ENCODE measurements at places on chromosomes 7 and 10.
A peak's percentile ranks its signal among the peaks of the same experiment; 100 is the strongest.

- DNase-seq, result no peak
Measured at GRCh38 chr10:19194866-19195265, 146.3 kb downstream of the MALRD1 start.

GRCh38 chr10:132247943-132248342, 59.8 kb downstream of the STK32C start:
- no peak for DNase-seq

DNA sequence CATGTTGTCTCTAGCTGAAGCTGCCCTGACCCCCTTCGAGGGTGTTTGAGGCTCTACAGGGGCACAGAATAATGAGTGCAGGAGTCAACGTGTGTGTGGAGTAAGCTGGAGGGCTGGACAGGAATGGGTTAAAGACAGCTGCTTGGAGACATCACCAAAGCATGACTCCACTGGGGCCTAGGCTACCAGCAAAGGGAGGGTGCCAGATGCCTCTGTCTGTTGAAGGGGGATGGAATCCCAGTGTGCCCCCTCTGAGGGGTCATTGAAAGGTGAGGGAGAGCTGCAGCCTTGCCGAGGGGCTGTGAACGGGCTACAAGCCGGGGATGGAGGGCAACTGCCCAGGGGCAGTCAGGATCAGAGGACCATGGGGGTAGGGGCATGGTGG, 51.7 kb upstream of the PODXL start:
- no peak for DNase-seq

GRCh38 chr10:3472287-3473051, 299.9 kb upstream of the PITRM1 start:
- no peak for DNase-seq

DNA sequence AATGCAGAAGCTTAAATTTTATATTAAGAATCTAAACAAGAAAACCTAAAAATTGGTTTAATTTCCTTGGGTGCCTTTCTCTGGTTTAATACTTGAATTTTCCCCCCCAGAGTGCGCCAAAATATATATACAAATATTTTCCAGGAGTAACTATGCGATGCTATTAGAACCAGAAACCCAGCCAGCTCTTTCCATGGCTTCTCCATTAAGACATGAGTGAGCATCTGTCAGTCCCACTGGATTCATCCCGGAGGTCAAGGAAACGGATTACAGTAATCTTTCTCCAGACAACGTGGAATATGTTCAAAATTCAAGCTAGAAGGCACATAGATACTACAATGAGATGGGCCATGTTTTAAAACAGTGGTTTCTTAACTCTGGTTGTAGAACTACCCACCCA, 148.8 kb downstream of the TAX1BP1 start:
- DNase-seq, result no peak

- DNase-seq, result no peak
Measured at GRCh38 chr10:84695902-84696301, 367.5 kb downstream of the CCSER2 start.

- DNase-seq, result no peak
Measured at GRCh38 chr7:54546081-54546985, 4.2 kb downstream of the VSTM2A start.

DNA sequence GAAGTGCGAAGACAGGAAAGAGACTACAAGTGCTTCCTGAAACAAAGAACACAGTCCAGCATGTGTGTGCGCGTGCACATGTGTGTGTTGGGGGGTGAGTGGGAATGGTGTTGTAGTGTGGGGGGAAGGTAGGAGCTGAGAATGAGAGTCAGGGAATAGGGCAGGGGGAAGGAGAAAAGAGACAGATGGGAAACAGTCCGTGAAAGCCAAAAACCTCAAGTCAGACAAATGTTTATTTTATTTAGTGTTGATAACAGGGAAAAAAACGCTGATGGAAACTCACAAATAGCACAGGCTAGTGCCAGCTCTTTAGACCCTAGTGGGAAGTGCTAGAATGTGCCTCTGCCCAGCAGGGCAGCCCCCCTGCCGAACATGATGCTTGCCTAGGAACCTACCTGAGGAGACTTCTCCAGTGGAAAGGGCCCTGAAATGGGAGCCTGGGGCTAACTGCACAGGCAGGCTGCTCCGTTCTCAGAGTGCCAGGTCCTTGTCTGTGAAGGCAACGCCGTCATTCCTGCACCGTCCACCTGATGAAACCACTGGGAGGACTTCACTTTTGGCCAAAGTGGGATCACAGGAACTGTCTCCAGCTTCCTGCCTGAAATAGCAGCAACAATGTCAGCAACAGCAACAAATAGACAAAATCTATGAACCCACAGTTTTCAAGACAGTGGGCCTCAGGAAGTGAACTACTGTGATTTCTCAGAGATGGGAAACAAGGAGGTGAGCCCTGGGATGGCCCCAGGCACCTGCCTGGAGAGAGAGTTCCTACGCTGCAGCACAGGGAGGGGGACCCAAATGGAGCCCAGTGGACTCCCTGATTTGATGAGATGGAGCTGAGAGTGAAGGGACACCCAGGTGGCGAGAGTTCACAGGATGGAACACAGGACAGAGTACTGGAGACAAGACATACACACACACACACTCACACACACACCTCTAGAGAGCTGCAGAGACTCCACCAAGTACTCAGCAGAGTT, 379.7 kb downstream of the RPS24 start:
- DNase-seq, result no peak

DNA sequence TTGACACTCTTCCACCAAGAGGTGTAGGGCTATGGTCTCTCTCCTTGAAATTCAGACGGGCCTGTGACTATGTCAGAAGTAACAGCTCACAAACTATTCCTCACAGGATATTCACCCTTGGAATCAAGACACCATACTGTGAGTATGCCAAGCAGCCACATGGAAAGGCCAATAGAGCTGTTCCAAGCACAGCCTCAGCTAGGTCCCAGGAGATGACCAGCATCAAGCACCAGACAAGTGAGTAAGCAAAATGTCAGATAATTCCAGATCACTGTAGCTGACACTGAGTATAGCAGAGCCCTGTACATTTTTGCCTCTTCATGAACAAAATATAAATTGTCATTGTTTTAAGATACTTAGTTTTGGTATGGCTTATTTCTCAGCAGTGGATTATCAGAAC, 88.1 kb upstream of the KCND2 start:
- DNase-seq, result no peak

- peak; percentile 5 for DNase-seq
Measured at GRCh38 chr7:141950806-141951205, 4.0 kb upstream of the CLEC5A start.

- no peak for DNase-seq
Measured at GRCh38 chr7:611281-611810, 91.7 kb upstream of the PDGFA start.

DNA sequence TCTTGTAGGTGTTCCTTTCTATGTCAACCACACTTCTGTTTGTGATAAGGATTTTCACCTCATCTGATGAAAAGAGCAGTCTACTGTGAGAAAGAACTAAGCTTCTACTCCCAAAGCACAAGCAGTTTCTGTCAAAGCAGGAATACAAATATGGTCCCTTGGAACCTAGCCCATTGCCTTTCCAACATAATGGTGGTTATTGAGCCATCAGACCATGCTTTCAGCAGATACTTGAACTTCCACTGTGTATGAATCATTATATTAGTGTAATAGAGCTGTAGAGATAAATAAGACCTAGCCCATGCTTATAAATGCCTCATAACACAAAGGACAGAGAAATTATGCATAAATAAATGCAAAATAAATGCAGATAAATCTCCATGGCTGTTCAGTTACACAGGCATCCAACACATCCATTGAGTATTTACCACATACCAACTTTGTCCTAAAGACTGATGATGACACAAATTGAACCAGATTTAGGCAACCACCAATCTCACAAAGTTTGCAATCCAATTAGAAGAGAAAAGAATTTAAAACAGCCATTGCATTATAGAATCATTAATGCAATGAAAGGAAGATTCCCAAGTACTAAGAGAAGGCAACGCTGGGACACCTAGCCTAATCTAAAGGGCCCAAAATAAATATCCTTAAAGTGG, 729.4 kb upstream of the C7orf33 start:
- DNase-seq, result no peak

- no peak for DNase-seq
Measured at GRCh38 chr10:104032144-104032775, 53.4 kb downstream of the COL17A1 start.

DNA sequence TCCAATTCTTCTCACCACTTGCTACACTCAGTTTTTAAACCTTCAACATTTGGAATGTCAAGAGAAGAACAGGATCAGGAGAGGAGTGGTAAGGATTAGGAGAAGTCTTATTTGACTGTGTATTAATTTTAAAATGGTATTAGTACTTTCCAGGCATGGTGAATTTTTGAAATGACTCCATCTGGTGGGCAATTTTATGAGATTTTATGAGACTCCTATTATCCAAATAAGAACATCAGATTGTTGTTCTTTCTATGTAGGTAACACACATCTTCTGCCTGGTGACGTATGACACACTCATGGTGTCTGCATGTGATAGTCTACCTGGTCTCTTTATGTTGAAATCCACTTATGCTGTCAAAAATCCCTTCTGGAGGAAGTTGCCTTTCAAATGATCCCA, 51.0 kb downstream of the SLC13A1 start:
- DNase-seq, result no peak

DNA sequence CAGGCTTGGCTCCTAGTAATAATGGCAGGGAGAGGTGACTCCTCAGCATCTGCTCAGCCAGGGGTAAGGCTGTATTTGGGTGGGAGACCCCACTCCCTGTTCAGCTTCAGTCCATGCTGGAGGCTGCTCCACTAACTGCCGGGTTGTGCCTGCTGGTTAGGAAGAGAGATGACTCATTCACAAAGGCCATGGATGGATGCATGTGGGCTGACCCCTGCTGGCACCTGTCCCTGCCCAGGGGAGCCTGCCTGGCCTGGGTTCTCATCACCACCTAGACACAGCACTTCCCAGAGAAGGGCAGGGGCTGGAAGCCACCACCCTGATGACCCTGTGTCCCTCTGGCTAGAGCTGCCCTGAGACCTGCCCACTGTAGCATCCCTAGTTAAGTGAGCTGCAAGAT, 59.0 kb downstream of the VSTM4 start:
- DNase-seq, result no peak

DNA sequence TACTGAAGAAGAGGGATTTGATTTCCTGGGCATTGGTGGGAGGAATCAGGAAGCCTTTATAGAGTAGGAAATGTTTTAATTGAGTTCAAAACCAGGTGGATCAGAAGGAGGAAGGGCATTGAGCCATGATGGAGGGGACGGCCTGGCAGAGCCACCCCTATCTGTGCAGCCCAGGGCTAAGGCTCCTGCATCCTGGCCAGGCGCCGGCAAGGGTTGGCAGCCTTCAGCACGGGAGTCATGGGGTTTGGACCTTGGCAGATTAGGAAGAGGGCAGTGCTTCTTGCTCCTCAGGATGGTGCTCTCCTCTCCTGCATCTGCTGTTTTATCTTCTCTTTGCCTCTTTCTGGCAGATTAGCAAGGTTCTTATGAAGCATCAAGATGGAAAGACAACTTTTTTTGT, 12.5 kb downstream of the ZNF862 start:
- no peak for DNase-seq

DNA sequence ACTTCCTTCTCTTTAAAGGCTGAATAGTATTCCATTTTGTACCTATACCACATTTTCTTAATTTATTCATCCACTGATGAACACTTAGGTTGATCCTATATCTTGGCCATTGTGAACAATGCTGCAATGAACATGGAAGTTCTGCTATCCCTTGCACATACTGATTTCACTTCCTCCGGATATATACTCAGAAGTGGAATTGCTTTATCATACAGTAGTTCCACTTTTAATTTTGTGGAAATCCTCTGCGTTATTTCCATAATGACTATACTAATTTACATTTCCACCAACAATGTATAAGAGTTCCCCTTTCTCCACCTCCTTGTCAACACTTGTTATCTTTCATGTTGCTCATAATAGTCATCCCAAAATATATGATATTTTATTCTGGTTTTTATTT, 312.6 kb downstream of the PLXDC2 start:
- no peak for DNase-seq

DNA sequence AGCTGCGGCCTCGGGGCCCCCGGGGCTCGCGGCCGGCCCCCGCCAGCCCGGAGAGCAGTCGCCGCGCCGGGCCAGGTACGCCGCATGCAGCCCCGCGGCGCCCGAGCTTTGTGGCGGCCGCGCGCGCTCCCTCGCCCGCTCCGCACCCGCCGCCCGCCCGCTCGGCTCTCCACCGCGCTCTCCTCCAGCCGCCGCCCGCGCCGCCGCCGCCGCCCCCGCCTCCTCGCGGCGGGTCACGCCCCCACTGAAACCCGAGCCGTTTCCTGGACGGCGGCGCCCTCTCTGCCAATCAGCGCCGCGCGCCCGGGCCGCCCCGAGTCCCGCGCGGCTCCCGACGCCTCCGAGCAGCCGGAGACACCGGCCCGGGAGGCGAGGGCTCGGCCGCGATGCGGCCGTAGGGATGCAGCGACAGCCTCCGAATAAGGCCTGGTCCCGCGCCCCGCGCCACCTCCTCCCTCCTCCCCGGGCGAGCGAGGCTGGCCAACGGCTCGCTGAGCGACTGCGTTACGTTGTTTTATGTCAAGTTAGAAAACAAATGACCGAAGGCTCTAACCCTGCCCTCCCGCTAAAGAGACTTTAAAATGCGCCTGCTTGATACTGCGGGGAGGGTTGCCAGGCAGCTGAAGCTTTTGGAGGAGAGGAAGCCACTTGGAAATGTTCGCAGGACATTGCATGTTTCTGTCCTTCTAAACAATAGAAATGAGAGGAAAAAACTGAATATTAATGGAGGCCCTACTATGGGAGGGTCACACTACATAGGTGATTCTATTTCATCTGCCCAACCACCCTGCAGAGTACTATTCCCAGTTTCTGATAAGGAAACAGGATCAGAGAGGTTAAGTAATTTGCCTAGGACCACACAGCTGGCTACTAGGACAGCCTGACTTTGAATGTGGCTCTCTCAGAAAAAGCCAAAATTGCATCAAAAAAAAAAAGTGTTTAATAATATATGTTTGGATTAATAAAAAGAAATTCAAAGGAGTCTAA, at the start of gene FGFR2:
Gene FGFR2, minus strand, starts transcription at position 182 of the 987 bp plus-strand sequence. CDS start 4,627 bp downstream, outside the sequence.
- DNase-seq, result no peak

DNA sequence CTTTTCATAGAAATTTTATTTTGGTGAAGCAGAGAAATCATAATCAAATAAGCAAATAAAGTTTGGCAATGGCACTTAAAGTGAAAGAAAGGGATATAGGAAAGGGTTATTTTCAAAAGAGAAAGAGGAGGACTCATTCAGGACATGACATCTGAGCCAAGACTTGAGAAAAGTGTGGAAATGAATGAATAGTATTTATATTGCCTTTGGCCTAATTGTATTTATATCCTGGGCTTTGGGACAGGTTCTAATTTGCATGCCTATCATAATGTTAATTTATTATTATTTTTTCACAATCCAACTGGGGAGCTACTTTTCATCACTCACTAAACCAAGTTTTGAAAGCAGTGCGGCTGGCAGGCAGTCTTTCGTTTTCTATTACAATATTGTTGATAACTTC, 376.8 kb downstream of the HGF start:
- no peak for DNase-seq

GRCh38 chr10:43734716-43735115, 86.0 kb upstream of the ZNF32 start:
- DNase-seq, result no peak

DNA sequence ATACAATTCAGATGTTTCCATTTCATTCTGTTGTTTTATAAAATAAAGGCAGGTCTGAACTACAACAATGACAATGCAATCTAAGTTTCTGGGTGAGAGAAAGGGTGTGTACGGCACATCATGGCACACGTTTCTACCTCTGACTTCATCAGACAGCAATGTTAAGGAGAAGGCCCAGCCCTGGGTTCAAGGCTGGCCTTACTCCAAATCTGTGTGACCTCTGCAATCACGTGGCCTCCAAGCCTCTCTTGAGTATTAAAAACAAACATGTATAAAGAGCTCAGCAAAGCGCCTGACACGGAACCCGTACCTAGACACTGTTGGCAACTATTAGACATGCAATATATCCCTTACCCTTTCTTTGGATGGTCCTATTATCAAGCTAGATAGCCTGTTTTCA, 114.1 kb downstream of the LARP4B start:
- no peak for DNase-seq

Data from CD4-positive, alpha-beta T cell treated with Interferon gamma for 1 hour (primary cell).